Activated CD4-positive, alpha-beta T cell treated with anti-CD3 and anti-CD28 coated beads for 24 hours (primary cell): ENCODE measurements at places on chromosomes 2 and 18.

DNA sequence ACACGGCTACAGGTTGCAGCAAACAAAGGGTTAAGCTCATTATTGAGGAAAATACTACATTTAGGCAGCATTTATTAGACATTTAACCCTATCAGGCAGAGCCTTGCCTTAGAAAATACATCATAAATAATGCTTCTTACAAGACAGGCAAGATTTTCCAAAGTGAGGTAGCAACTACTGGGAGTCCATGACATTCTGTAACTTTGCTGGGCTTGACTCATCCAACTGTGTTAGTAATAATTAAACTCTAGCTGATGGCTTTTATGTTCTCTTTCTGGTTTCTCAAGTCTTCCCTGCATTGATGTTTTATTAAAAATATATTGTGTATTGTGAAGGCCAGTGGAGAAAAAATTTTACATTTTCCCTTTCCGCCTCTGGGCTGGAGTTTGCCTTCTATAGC is 291.3 kb downstream of the AFF3 start:
- DNase-seq = no peak

- no peak for DNase-seq
Observed at GRCh38 chr18:65082907-65083306, 667.9 kb upstream of the CDH7 start.

GRCh38 chr2:118056165-118056534 is 32.1 kb upstream of the INSIG2 start:
- DNase-seq = no peak

DNA sequence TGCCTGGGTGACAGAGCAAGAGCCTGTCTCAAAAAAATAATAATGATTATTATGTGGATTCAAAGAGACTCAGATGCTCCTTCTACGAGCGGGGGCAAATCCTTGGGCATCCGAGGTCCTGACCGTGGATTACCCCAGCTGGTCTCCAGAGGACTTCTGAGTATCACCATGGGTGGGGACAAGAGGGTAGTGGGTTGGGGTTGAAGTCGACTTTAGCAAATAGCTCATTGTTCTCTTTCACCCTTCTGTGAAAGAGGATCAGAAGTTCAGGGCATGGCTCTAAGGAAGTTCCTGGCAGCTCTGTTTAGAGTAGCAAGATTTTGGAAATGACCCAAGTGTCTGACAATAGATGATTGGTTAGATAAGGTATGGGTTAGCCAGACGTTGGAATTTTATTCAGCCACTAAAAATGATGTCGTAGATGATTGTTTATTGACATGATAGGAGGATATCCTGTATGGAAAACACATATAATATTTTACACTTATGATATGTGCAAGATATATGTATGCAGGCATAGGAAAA is 59.0 kb upstream of the SPRED2 start:
- DNase-seq = no peak
